CD4-positive, alpha-beta memory T cell (primary cell): ENCODE measurements at places on chromosomes 2 and 18. TPM values are rescaled to one million over a fixed set of nuclear protein-coding genes. Genes with fewer than 3 reads are reported as not detected.

GRCh38 chr2:191245869-191246531 is 796 bp downstream of the MYO1B start:
- DNase-seq: no peak
- H3K27me3 ChIP-seq: no peaks in the 10 kb centered on the region
- no peak overlapping the region for H3K27ac ChIP-seq
- H3K36me3 ChIP-seq: no peaks in the 10 kb centered on the region
- peak overlapping the region; percentile 7 for H3K4me3 ChIP-seq
- peaks cover 9% of the 10 kb centered on the region for H3K4me1 ChIP-seq

DNA sequence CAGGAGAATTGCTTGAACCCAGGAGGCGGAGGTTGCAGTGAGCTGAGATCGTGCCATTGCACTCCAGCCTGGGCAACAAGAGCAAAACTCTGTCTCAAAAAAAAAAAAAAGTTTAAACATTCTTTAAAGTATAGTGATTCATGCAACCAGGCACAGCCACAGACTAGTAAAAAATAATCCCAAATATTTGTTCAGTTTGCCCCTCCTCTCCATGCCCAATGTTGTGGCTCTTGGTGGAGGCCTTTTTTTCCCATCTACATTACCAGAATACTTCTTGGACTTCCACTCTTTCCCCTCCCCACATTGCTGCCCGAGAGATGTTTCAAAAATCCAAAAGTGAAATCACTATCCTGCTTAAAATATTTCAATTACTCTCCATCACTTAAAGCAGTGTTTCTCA is 5.1 kb upstream of the MALT1 start:
- H3K27ac ChIP-seq: no peak overlapping the region
- DNase-seq: no peak
- peaks cover 16% of the 10 kb centered on the region for H3K4me1 ChIP-seq
- H3K4me3 ChIP-seq: no peak overlapping the region

The LRATD1 gene
- not detected for total RNA-seq

GRCh38 chr2:127559454-127559853 is 24.0 kb downstream of the MYO7B start:
- H3K36me3 ChIP-seq: no peaks in the 10 kb centered on the region
- H3K4me1 ChIP-seq: no peaks in the 10 kb centered on the region

DNA sequence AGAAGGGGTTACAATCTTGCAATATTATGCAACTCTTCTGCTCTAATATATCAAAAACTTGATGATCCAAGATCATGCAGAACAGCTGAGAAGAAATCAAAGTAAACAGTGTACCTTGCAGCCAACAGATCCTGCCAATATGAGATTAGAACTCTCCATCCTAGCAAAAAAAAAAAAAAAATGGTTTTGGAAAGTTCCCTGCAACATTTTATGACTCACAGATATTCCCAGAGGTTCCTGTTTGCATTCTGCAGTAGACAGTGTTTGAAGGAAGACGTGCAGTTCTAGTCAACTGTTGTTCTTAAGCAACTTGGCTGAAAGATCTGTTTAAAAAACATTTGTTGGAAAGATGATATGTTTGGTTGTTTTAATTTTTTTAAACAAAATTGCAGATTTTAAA is 103.6 kb upstream of the WDR75 start:
- H3K27me3 ChIP-seq: no peaks in the 10 kb centered on the region
- no peaks in the 10 kb centered on the region for H3K36me3 ChIP-seq
- DNase-seq: no peak
- H3K27ac ChIP-seq: no peak overlapping the region

DNA sequence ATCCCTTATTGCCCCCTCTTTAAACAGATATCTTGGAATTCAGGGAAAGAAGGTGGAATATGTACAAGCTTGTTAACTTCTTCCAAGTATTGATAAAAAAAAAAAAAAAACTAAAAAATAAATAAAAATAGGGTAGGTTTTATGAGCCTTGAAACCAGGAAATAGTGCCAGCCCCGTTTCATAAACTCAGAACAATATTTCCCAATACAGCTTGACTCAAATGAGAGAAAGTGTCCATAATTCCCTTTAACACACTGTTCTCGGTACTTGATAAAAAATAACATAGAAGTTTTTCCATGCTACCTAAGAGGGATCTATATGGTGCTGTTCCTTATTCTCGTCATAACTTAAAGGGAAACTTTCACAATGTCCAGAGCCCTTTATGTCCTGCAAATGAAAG is 17.9 kb upstream of the C2orf80 start:
- H3K27ac ChIP-seq: no peak overlapping the region
- no peaks in the 10 kb centered on the region for H3K27me3 ChIP-seq
- no peaks in the 10 kb centered on the region for H3K36me3 ChIP-seq
- H3K4me3 ChIP-seq: no peak overlapping the region
